Upper lobe of left lung (tissue), 6 donors: ENCODE measurements at places on chromosomes 7 and 10. TPM values are rescaled to one million over a fixed set of nuclear protein-coding genes. Genes with fewer than 3 reads are reported as not detected.

The MEIG1 gene
- not detected for total RNA-seq

The SPDYE6 gene
- not detected for total RNA-seq

The NODAL gene
- not detected for total RNA-seq

The ELN gene
- 357 TPM for total RNA-seq

The CALHM1 gene
- not detected for total RNA-seq

The ANK3 gene
- 85.4 TPM for total RNA-seq

The HOGA1 gene
- total RNA-seq = 0.39 TPM

The CLCN1 gene
- not detected for total RNA-seq

The GDF2 gene
- not detected for total RNA-seq

- DNase-seq = no peak
Observed at GRCh38 chr10:119061352-119061751, 19.3 kb downstream of the EIF3A start.

DNA sequence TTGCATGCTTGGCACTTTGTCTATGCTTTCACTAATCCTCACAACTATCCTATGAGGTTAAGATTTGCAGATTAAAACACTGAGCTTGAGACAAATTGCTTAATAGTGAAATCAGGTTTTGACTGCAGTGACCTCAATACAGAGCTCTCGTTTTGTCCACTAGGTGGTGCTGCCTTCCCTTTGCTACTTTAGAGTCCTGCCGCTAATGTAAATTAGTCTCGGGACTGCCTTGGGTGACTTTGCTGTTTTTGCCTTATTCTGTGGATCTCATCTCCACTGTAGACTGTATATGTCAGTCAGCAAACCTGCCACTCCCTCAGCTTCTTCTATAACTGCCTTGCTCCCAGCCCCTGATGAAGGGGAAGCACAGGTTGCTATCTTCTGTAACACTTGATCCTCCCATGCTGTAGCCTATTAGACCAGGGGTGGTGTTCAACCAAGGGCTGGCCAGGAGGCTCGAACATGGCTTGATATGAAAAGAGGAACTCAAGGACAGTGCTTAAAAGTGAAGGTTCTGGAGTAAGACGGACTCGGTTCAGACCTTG is 26.0 kb downstream of the ASB4 start:
- peak; percentile 67 for DNase-seq

GRCh38 chr10:132462463-132463332 is 65.7 kb downstream of the PWWP2B start:
- DNase-seq = peak; percentile 82

DNA sequence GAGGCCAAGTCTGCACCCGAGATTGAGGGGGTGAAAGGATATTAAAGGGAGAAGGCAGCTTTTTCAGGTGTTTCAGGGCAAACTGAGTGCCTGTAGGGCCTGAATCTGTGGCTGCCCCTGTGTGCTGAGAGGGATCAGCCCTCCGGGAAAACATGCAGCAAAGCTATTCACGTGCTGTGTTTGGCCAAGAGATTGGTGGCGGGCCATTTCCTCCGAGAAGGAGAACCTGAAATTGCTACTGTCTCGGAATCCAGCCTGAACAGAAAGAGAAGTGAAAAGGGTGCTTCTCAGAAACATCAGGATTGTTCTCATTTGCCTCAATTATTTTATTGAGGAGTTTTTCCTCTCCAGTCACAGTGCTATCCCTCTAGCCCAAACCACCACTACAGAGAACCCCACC is 16.0 kb downstream of the GIMAP5 start:
- no peak for DNase-seq

- no peak for DNase-seq
Observed at GRCh38 chr7:50584793-50585408, 19.7 kb upstream of the DDC start.

- DNase-seq = no peak
Observed at GRCh38 chr7:120735791-120736190, 122.2 kb downstream of the TSPAN12 start.

- no peak for DNase-seq
Observed at GRCh38 chr10:11322698-11323097, 288.8 kb downstream of the USP6NL start.

GRCh38 chr10:110216240-110216639 is 8.8 kb downstream of the MXI1 start:
- no peak for DNase-seq

GRCh38 chr10:63206997-63207811 is 74.1 kb downstream of the NRBF2 start:
- no peak for DNase-seq

GRCh38 chr10:5523796-5524574 is 776 bp upstream of the CALML3 start:
- DNase-seq = no peak

DNA sequence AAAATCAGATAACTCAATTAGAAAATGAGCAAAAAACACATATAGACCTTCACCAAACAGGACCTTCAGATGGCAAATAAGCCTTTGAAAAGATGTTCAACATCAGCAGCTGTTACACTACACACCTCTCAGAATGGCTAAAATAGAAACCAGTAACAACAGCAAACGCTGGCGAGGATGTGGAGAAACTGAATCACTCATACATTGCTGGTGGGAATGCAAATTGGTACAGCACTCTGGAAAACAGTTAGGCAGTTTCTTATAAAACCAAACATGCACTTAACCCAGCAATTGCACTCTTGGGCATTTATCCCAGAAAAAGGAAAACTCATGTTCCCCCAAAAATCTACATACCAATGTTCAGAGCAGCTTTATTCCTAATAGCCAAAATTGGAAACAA is 37.7 kb upstream of the SMARCD3 start:
- no peak for DNase-seq

GRCh38 chr7:94205529-94205928 is 189.2 kb upstream of the COL1A2 start:
- no peak for DNase-seq

GRCh38 chr7:30406664-30407425 is 71.7 kb downstream of the NOD1 start:
- no peak for DNase-seq

DNA sequence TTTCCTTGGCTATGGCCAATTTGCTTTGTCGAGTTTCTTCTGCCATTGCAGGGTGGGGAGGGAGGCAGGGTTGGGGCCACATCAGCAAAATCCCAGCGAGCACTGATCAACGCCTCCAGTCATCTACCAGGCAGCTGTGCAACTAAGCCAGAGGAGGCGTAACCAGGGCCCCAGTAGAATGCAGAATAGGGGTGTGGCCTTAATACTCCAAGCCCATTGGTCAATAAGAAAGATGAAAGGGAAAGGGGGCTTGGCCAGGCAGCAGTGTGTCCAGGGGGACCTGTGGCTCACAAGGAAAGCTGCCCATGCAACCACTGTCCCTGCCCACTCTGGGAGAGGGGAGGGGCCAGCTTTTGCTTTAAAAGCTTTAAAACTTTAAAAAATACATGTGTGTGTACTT is 21.5 kb upstream of the GGCT start:
- no peak for DNase-seq

DNA sequence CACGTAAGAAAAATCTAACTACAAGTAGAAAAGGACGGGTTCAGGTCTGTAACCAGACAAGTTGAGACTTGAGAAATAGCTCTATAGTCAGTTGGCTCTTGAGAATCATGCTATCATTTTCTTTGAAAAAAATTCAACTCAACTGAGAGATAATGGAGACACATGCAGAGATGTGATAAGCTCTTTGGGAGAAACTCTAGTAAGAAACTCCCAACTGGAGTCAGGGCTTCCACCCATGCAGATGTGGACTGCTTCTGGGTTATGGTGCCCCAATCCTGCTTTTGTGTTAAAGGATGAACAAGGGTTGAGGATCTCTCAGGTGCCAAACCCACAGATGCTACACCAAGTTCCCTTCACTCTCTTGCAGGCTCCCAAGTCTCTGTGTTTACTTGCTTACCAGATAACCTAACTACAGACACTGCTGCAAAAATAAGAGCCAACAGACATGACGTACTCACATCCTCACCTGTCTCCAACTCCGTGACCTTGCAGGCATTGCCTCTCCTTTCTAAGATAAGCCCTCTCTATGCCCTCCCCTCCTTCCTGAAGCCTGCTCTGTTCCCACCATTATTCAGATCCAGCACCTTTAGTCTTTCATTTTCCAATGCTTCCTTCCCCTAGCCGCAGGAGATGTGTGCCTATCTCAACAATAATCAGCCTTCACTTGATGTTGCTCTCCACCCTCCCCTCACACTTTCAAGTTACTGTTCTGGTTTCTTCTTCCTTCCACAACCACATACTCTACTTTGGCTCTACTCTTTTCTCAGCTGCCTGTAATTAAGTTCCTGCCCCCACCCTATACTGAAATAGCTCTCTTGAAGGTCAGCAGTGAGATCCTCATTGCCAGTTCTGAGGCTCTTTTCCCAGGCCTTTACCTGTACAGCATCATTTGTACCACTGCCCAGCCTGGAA is 130.0 kb downstream of the ICA1 start:
- DNase-seq = no peak

DNA sequence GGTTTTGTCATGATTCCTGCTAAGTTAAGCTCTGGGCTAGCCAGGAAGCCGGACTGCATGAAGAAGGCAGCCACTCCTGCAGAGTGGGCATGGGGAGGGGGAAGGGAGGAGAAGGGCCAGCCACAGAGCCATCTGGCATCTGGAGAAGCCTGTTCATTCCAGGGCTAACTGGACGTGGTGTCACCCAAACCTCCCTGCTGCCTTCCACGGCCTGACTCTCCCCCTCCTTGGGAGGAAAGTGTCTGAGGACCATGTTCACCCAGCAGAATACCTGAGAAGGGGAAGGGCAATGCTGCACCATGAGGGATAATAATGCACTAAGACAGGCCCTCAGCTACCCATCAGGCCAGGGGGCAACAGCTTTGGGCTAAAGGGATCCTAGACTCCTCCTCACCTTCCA is 15.4 kb downstream of the AQP1 start:
- peak; percentile 11 for DNase-seq

- no peak for DNase-seq
Observed at GRCh38 chr7:17183630-17184328, 114.7 kb upstream of the AHR start.

- DNase-seq = no peak
Observed at GRCh38 chr7:118280319-118281012, 56.0 kb downstream of the ANKRD7 start.

- DNase-seq = peak; percentile 55
Observed at GRCh38 chr10:43225787-43226153, 41.1 kb downstream of the RASGEF1A start.

DNA sequence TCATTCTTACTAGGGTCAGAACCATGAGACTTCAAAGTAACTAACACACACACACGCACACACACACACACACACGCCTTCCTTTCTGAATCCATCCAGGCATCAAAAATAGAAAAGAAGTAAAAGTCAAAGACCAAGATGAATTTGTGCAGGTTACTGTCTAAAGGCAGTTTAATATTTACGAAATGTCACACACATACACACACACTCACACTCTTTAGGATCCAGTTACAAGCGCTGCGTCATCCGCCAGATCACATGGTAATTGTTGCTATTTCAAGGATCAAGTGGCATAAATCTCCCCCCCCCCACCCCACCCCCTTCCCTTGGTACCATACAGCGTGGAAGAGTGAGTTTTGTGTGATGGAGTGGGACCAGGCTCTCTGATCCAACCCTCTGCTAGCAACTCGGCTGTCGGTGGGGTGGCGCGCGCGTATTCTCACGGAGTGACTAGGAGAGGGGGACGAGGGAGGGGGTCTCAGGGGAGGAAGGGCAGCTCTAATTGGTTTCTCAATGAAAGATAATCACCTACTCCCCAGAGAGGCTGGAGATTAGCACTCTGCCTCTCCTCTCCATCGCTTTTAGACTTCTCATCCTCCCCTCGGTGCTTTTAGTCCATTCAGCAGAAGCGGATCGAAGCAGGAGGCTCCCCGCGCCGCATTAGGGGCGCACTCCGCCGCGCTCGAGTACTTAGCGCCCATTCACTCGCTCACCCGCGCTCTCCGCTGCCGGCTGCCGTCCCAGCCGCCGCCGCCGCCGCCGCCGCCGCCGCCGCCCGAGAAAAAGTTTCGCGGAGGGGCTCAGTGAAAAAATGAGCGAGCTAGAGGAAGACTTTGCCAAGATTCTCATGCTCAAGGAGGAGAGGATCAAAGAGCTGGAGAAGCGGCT is 83.5 kb upstream of the PRKG1 start:
- peak; percentile 71 for DNase-seq

DNA sequence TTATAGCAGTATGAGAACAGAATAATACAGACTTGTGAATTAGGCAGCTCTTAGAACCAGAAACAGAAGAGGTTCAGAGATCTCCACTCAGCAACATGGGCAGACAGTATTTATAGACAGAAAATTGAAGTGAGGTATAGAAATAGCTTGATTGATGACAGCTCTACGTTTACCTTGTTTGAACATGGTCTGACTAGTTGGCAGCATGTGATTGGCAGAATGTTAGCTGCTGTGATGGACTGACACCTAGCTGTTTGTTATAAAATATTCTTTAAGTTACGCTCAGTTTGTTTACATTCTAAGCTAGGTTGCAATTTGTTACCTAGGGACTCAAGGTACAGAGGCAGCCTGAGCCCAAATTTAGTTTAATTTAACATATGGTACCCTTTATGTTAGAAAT is 73.7 kb upstream of the TMEM229A start:
- no peak for DNase-seq

GRCh38 chr10:84416245-84416555 is 87.8 kb downstream of the CCSER2 start:
- DNase-seq = no peak

DNA sequence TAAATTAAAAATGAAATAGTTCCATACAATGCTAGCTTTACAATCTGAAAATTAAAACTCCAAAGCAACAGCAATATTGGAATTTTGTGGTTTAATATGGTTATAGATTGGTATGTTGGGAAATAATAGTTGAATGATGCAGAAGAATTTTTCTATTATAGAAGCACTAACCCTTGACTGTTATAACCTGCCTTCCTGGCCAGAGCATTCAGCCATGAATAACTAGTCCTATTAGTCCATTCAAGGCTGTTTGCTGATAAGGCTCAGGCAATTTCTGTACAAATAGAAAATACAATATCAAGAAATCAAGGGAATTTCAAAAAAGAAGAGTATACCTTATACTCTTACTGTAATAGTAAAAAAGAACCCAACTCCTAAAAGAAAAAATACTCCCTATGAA is 101.6 kb upstream of the SP4 start:
- no peak for DNase-seq

DNA sequence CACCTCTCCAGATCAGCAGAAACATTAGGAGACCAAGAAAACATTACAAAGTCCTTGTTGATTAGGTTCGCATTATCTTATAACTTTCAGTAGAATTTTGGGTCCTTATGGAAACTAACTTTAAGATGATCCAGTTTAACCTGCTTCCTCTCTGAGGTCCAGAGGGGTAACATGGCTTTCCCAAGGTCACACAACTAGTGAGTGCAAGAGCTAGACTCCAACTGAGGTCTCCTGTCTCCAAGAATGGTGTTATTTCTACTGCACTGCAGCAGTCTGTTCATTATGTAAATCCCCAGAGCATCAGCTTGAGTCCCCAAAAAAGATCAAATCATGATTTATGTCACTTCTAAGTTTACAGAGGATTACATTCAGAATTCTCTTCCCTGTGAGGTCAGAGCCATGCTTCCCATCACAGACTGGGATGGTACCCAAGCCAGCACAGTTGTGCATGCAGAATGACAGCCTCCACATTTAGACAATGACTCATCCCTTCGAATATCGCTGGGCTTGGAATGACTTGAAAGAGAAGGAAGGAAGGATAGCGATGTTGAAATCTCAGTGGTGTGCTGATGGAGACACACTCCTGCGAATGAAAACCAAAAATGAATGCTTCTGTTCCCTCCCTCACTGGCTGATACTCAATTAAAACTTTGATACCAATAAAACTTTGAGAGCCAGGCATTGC is 163.1 kb upstream of the PLXNA4 start:
- DNase-seq = no peak

GRCh38 chr7:23136216-23136615 is 30.6 kb downstream of the KLHL7 start:
- no peak for DNase-seq
